Uterus (tissue), 4 donors: ENCODE measurements at places on chromosomes 5 and 9. TPM values are rescaled to one million over a fixed set of nuclear protein-coding genes. Genes with fewer than 3 reads are reported as not detected.

- no peak for DNase-seq
These were observed 27.3 kb downstream of the CARNMT1 start for GRCh38 chr9:75000835-75001234.

GRCh38 chr9:4301296-4301695, 1.4 kb upstream of the GLIS3 start:
- DNase-seq = no peak

DNA sequence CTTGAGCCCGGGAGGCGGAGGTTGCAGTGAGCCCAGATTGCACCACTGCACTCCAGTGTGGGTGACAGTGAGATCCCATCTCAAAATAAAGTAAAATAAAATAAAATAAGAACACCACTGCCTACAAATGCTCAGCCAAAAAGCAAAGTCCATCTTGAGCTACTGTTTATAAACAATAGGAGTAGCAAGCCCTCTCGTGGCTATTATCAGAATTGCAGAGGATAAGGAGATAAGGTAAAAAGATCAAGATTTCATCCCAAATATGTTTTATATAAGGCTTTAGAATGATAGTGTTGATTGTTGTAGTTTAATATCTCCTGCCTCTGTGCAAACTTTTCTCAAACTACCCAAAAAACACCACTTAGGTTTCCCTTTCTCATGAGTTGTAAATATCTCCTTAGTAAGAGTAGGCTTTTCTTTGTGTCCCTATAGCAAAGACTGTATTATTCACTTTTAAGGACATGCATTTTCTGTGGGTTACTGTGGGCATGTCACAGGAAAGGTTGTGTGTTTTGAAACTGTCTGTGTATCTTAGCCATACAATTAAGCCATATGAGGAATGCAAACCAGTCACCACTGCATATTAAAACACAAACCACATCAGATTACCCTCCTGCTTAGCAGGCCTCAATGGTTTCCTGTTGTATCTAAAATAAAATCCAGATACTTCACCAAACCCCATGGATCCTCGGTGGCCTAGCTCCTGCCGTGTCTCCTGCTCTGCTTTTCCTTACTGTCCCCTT, 31.8 kb upstream of the CKS2 start:
- DNase-seq = peak; percentile 23

DNA sequence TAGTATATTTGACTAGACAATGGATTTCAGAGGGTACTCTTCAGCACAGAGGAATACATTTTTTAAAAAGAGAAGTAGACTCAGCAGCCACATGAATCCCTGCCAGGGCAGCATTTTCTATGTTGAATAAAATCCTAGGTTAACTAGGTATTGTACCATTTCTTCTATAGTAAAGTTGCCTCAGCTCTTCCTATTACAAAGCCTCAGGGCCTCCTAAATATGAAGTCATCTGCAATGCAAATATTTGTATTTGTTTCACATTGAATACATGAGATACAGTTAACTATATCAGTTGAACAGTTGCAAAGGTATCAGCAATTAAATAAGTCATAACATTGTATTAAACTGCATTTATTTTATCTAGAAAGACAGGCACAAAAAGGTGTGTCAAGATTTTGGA, 59.5 kb downstream of the NUDT12 start:
- no peak for DNase-seq

DNA sequence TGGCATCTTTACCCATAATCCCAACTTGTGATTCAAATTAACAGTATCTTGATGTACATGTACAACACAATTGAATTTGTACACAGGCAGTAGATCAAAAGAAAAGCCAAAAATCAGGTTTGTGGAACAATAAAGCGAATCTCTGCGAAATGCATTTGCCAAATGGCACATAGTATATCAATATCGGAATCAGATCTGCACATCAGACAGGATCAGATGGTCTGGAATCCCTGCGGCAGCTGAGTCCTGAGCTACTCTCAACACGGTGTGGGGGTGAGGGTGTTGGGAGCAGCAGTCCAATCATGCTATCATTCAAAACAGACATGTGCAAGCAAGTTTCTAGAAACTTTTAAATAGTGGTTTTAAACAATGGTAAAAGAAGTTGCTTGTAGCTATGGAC, 358.3 kb downstream of the SEMA5A start:
- no peak for DNase-seq

DNA sequence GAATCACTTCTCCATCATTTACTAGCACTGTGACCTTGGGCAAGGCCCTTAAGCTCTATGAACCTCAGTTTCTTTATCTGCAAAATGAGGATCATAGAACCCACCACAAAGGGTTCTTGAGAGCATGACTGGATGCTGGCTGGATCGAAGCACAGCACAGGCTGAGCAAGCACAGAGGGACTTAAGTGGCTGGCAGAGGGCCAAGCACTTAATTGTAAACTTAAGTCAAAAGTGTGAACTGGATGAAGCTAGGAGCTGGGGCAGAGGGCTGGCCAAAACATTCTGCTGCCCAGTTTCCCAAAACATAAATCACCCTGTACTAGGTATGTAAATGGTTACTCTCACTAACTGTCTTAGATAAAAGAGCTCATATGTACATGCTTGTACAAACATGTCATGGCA, 112.3 kb upstream of the WWC1 start:
- no peak for DNase-seq

DNA sequence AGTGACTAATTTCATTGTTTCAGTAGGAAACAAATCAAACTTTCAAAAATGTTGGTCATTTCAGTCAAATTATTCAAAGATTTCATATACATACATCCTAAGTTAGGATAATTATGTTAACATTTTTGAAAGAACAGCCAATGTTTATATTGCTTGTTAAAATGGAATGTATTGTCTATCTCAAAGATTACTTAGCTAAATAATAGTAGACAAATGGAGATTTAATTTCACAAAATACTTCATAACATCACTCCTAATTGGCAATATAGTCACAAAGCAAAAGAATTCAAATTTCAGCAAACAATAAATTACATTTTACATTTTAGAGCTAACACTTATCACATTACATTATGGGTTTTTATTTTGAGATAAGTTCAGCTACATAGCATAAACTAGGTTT, 25.4 kb downstream of the STARD4 start:
- DNase-seq = no peak

DNA sequence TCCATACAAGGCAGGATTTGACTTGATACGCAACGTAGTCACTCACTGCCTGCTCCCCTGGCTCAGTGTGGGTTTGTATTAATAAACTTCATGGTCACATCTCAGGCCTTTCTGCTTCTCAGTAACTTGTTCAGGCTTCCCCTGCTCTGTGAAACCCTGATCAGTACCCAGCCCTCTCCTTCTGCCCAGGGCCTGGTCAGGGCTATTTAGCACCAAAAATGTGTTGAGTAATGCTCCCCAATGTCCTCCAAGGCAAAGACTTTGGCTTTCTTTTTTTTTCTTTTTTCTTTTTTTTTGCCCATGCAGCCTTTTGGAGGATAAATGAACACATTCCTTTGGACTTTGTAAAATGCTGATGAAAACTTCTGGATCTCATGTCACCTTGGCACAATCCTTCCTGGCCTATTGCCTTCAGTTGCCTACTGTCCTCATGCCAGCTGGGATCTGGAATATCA, 399.2 kb upstream of the KLF4 start:
- DNase-seq = no peak

- DNase-seq = no peak
These were observed 13.3 kb downstream of the ANXA6 start for GRCh38 chr5:151144275-151144674.

- DNase-seq = no peak
These were observed 22.6 kb upstream of the TGFBI start for GRCh38 chr5:136006164-136006563.

DNA sequence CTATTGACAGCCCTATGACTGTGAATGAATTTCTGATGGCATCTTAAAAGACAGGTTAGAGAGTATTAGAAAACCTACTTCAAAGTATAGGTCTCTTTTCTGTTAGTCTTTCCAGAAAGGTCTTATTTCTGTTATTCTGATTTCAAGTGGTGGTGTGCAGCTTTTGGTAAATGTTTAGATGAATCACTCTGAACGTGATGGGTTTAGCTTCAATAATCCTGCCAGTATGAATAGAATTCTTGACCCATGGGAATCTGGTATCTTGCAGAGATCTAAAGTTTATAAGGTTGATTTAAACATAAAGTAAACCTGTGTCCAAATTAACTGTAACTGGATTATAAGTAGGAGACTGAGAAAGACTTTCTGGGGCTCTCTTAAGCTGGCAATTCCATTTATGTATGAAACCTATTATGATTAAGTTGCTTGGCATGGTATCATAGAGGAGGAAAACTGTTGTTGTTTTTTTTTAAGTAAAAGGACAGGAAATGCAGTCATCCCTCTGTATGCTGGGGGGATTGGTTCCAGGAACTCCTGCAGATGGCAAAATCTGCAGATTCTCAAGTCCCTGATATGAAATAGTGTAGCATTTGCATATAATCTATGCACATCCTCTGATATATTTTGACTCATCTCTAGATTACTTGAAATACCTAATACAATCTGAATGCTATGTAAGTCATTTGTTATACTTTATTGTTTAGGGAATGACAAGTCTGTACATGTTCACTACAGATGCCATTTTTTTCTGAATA, 77.0 kb upstream of the ADAMTS19 start:
- no peak for DNase-seq

GRCh38 chr5:127993476-127993875, 90.1 kb upstream of the SLC12A2 start:
- DNase-seq = no peak

DNA sequence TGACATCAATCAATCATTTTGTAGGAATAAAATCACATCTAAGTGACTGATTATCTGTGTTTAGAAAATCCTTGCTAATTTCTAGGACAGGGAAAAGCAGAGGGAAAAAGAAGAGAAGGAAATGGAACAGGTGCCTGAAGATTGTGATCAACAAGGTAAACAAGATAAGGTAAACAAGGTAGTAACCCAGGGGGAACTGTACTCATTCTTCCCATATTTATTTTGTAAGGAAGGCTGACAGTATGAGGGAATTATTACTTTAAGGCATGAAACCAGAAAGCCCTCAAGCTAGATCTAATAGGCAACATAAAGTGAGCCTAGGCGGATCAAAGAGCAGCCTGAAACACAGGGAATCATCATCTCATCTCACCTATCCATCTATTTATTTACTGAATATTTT, 231.1 kb downstream of the MLLT3 start:
- no peak for DNase-seq

GRCh38 chr9:134410835-134411217, 84.6 kb downstream of the RXRA start:
- no peak for DNase-seq

DNA sequence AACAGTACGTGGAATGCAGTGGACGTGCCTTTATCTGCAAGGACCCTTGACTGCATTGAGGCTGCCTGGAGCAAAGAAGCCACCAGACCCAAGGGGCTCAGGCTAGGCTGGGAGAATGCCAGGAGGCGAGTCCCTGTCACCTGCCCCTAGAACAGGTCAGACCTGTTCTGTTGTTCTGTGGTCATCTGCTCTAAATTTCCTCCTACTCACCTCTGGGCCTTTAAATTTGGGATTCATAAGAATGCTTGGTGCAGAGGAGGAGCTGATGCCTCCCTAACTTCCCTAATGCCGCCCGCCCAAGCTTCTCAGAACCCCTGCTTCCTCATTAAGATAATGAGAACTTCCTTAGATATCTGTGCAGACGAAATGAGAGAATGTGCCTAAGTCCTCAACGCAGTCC, 32.0 kb downstream of the DAPK1 start:
- DNase-seq = no peak

GRCh38 chr5:54673523-54674225, 156.1 kb downstream of the SNX18 start:
- DNase-seq = no peak

DNA sequence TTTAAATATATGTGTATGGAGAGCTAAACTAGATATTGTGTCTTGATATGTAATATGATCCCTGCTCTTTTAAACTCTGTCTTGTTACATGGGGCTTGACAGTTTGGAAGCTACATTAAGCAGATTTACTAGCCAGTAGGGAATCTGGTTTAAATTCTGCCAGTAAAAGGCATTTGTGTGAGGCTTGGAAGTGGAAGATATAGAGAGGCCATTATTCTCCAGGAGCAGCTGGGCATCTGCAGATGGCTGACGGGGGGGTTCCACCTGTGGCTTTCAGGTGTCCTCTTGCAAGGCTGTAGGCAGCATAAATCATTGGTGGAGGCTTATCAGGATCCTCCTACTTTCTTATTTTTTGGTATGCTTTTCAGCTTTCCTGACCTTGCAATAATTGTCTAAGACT, 179.1 kb upstream of the FBXL7 start:
- no peak for DNase-seq

DNA sequence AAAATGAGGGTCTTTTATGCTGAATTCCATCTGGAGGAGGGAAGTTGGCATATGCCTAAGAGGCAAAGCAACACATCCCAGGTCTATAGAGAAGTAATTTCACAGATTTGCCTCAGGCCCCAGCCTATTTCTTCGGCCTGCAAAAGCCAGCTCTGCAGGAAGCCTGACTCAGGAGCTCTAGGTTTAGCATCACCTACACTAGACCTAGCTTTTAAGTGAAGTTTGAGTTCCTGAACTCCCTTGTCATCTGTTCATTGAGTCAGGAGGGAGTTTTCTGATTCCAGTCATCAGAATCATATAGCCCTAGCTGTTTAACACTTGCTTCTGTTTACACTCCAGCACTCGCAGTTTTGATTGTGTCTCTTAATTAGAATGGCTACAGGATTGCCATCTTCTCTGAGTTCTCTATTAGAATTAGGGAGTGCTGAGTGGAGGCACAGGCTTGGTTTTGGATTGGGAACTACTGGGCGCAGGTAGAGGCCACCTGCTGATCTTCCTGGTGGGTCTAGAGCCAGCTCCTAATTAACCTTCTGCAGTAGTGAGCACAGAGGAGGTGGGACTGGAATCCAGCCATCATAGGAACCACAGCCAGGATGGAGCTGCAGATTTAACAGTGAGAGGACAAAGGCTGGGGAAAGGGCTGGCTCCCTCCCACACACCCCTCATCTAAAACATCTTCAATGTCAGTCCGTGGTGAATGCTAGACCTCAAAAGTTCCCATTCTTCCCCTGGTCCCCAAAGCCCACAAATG, 179.5 kb downstream of the TRIO start:
- DNase-seq = no peak

Gene FSD1L
- total RNA-seq = 1.8 TPM

Gene KCNV2
- total RNA-seq = not detected

Gene NUP188
- total RNA-seq = 21.8 TPM

Gene PCDHA1
- not detected for total RNA-seq

Gene OCLN
- total RNA-seq = 3.9 TPM

Gene INSL4
- not detected for total RNA-seq

Gene NOP16
- 8.4 TPM for total RNA-seq

Gene B4GALT1
- 13.1 TPM for total RNA-seq

Gene PCDHGA5
- 11.5 TPM for total RNA-seq

Gene ZNF658
- total RNA-seq = 10.7 TPM
